ENCODE measurements at places on chromosomes 16 and 17.

DNA sequence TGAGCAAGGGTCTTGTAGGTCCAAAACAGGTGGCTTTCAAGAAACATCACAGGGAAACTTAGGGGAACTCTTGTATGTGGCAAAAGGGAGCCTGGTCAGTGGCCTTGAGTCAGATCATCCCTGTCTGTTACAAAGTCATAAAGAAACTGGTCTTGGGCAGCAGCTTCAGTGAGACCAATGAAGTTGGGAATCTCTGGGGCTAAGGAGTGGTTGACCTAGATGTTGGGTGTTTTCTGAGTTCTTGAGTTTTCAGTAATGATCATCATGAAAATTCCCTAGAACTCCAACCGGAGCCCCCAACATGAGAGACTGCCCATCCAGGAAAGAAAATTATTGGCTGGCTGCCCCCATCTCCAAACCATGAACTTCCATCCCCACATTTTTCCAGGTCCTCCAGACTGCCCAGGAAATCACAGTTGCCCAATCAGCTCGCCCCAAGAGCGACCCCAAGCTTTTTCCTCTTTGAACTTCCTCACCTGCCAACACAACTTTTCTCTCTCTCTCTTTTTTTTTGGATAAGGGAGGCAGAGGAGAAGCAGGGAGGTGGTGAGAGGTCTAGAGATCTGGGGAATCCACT, 3.9 kb downstream of the CCR7 start:
- DNase-seq: no peak

- DNase-seq: no peak
These were observed 8.1 kb upstream of the KDM8 start for GRCh38 chr16:27195076-27195741.

GRCh38 chr17:37818689-37819088, 73.8 kb upstream of the HNF1B start:
- DNase-seq: no peak

GRCh38 chr16:62974424-62974823, 938.2 kb upstream of the CDH8 start:
- no peak for DNase-seq

- no peak for DNase-seq
These were observed 7.1 kb downstream of the HAS3 start for GRCh38 chr16:69112285-69113129.

Data from activated naive CD8-positive, alpha-beta T cell treated with anti-CD3 and anti-CD28 coated beads, Interleukin-2, amount 50 U/mL, for 16 hours (primary cell).